ENCODE measurements at places on chromosomes 4 and X.
A peak's percentile ranks its signal among the peaks of the same experiment; 100 is the strongest.

GRCh38 chr4:184342167-184342856, 124.6 kb upstream of the ENPP6 start:
- DNase-seq = no peak

DNA sequence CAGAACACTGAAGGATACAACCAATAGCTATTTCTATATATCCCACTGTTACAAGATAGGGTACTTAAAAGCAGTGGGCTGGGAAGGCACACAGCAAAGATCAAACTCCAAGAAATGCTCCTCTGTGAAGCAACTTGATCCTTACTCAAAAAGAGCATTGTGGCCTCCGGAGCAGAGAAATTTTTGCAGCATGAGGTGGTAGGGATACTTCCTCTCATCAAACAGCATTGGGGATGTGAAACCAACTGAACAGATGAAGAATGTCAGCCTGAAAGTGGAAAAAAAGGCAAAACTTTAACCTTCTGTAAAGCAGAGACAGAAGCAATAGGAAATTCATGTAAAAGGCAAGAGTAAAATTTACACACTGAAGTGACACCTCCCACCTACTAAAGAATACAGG, 92.2 kb downstream of the HUWE1 start:
- DNase-seq = no peak

GRCh38 chrX:152155766-152156310, 17.5 kb upstream of the MAGEA10 start:
- DNase-seq = no peak

DNA sequence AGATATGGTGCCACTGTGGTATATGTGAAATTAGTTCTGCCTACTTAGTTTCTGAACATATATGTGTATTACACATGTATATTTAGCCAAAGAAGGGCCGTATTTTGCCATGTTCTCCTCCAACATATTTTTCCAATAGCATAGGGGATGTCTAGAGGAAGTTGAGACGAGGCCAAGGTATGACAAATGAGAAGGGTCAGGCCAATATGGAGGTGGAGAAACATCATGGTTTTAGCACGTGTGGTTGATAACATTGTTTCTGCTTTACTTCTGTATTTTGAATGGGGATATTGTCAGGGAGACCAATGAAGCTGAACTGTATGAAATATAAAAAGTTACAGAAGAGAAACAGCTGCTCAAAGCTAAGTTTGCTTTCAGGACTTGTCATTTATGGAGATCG, 246.7 kb upstream of the TLL1 start:
- DNase-seq = no peak

DNA sequence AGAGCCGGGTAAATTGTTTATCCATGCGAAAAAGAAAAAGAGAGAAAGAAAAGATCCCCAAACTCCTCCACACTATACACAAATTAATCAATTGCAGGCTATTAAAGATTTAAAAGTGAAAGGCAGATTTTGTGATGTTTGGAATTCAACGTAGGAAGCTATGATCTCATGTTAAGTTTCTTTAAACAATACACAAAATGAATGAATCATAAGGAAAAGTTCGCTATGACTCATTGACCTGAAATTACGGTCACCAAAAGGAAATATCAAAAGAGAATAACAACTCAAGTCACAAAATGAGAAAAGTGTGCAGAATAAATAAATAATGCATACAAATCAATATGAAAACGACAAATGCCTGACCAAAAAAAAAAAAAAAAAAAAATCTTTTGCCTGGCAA, 28.6 kb downstream of the CLNK start:
- no peak for DNase-seq

- no peak for DNase-seq
Measured at GRCh38 chr4:184275766-184276165, 58.1 kb upstream of the ENPP6 start.

DNA sequence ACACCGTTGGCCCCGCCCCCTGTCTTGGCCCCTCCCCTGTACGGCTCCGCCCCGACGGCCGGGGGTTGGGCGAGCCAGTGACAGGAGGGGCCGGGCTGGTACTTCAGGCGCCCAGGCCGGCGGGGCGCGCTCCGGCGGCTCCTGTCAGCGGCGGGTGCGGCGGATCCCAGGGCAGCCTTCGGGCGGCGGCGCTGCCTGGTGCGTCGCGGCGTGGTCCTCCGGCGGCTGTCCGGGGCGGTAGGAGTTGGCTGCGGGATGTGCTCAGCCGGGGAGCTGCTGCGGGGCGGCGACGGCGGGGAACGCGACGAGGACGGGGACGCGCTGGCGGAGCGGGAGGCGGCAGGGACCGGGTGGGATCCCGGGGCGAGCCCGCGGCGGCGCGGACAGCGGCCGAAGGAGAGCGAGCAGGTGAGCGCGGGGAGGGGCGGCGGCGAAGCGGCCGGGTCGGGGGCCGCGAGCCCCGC, at the start of gene FAM241A:
Gene FAM241A, plus strand, starts transcription at position 129 of the 464 bp plus-strand sequence. Its CDS starts 127 bp downstream, at position 256.
- DNase-seq = peak; percentile 50

- DNase-seq = no peak
Measured at GRCh38 chrX:152170621-152171020, 32.2 kb upstream of the MAGEA10 start.

DNA sequence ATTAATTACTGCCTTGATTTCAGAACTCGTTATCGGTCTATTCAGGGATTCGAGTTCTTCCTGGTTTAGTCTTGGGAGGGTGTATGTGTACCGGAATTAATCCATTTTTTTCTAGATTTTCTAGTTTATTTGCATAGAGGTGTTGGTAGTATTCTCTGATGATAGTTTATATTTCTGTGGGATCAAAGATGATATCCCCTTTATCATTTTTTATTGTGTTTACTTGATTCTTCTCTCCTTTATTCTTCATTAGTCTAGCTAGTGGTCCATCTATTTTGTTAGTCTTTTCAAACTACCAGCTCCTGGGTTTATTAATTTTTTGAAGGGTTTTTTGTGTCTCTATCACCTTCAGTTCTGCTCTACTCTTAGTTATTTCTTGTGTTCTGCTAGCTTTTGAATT, 32.1 kb downstream of the CDX4 start:
- DNase-seq = no peak

DNA sequence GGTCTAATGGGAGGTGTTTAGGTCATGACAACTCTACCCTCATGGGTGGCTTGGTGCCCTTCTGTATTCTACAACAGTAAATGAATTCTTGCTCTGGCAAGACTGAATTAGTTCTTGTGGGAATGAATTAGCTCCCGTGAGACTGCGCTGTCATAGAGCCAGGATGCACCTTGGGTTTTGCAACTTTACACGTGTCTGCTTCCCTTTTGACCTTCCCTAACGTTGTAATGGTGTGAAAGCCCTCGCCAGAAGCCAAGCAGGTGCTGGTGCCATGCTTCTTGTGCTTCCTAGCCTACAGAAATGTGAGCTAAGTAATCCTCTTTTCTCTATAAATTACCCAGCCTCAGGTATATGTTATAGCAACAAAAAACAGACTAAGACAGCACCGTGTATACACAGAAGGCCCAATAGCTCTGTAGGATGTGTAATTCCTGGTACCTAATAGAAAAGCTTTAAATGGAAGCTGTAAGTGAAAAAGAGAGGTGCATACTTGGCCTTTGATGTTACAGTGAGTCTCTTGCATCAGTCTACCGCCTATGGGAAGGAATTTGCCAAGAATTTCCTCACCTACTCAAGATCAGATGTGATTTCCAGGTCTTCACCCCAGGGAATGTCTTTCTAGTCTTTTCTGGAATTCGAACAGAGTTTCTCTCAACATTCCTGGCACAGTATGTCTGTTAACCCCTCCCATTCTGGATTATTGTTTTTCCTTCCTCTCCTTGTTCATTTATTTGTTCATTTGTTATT, 3.2 kb upstream of the ENPEP start:
- DNase-seq = no peak

- peak; percentile 86 for DNase-seq
Measured at GRCh38 chr4:137156054-137156453, 376.2 kb downstream of the PCDH18 start.

- DNase-seq = peak; percentile 29
Measured at GRCh38 chr4:2322841-2323240, 60.9 kb upstream of the MXD4 start.

GRCh38 chr4:16270454-16271328, 44.4 kb upstream of the TAPT1 start:
- DNase-seq = no peak

- DNase-seq = no peak
Measured at GRCh38 chrX:12239356-12240082, 101.2 kb downstream of the FRMPD4 start.

- DNase-seq = no peak
Measured at GRCh38 chr4:77360451-77360850, 203.4 kb downstream of the CCNG2 start.

All from AG09319 (cell line).